Stimulated activated CD8-positive, alpha-beta memory T cell treated with anti-CD3 and anti-CD28 coated beads, Interleukin-4, amount 100 ng/mL, for 1 hour (primary cell): ENCODE measurements at places on chromosomes 16 and 17.

GRCh38 chr16:1794221-1794871 is 841 bp upstream of the IGFALS start:
- no peak for DNase-seq

- no peak for DNase-seq
These were observed 27.7 kb downstream of the UNK start for GRCh38 chr17:75812096-75813013.

DNA sequence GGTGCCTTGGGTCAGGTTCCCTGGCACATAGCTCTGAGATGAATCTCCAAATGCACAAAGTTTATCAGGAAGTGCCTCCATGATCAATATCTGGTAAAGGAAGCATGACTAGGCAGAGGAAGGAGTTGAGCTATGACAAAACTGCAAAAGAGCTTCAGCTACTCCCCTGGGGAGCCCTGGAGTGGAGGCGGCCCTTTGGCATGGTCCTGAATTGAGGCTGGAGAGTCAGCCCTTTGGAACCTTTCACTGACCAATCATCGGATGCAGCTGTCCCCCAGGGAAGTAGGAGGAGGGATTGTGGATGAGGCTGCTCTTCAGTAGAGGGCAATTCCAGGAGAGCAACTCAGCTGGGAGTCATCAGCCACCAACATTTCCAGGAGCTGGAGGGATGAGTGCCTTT is 46.1 kb upstream of the NLRP1 start:
- no peak for DNase-seq

DNA sequence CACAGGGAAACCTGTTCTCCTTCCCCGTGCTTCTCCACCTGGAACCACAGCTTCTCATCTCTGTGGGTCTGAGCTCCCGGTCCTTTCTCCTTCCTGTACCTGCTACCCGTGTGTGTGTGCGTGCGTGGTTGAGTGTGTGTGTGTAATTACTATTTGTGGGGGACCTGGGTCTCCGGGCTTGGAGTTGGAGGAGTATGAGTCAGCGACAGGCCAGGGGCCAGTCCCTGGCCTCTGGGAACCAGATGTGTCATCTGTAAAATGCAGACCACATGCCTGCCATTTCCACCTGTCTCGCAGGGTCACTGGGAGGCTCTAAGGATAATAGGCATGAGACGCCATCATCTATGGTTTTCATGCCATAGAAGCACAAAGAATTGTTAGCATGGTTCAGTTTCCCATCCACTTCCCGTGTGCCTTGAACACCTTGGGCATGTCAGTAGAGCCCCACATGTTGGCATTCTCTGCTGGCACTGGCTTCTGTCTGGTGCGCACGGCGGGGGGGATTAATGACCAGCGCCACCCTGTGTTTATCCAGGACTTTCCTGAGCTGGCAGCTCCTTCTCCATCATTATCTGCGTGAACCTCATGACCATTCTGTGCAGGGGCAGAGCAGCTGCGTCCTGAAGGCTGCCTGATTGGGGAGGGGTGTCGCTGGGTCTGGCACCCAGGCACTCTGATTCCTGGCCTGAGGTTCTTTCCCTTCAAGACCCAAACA is 1.5 kb downstream of the ZNF205 start:
- DNase-seq = no peak

GRCh38 chr16:55386534-55387296 is 62.7 kb downstream of the IRX6 start:
- DNase-seq = no peak
